ENCODE measurements at places on chromosomes 4 and X. TPM values are rescaled to one million over a fixed set of nuclear protein-coding genes. Genes with fewer than 3 reads are reported as not detected.

Gene CCDC158
- not detected for total RNA-seq

Gene PCSK1N
- total RNA-seq, result 42.9 TPM

Gene ESX1
- total RNA-seq, result not detected

Gene MAP7D2
- total RNA-seq, result 5.2 TPM

Gene UGT8
- 0.17 TPM for total RNA-seq

Gene USP27X
- 4.6 TPM for total RNA-seq

Gene PLK4
- total RNA-seq, result 15.3 TPM

Gene ITM2A
- total RNA-seq, result not detected

Gene HEPH
- not detected for total RNA-seq

Gene ODAPH
- not detected for total RNA-seq

Gene PNPLA4
- 10.1 TPM for total RNA-seq

Gene PPA2
- total RNA-seq, result 76.6 TPM

Gene FAM149A
- total RNA-seq, result 1.7 TPM

Gene PFKFB1
- 0.10 TPM for total RNA-seq

Gene INTS6L
- 0.18 TPM for total RNA-seq

Gene SRP72
- total RNA-seq, result 51.1 TPM

Gene EGFL6
- not detected for total RNA-seq
